MM.1S (cell line): ENCODE measurements at places on chromosomes 5 and 9.

DNA sequence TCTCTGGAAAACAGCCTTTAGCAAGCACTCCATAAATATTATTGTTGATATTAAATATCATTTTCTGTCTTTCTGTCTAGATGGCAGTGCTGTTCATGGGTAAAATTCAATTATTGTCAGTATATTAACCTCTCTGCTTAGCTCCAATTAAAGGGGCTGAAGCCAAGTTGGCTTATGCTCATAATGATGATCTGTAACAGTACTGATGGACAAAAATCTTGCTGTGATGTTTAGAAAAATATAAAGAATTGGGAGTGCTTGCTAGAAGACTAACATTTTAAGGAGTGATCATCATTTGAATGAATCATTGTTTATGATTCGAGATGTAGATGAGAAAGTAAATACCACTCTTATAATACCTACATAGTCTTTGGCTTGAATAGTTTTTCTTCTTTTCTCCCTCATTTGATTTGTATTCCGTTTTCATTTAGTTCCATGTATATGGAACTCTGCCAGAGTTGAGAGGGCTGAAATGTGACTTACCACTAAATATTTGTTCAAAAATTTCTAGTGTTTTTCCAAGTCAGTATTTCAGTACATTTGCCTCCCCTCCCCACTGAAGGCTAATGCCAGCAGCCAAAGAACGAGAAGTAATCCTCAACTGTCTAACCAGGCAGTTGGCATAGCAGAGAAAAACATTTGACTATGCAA, 538.3 kb downstream of the CSNK1G3 start:
- DNase-seq: no peak

DNA sequence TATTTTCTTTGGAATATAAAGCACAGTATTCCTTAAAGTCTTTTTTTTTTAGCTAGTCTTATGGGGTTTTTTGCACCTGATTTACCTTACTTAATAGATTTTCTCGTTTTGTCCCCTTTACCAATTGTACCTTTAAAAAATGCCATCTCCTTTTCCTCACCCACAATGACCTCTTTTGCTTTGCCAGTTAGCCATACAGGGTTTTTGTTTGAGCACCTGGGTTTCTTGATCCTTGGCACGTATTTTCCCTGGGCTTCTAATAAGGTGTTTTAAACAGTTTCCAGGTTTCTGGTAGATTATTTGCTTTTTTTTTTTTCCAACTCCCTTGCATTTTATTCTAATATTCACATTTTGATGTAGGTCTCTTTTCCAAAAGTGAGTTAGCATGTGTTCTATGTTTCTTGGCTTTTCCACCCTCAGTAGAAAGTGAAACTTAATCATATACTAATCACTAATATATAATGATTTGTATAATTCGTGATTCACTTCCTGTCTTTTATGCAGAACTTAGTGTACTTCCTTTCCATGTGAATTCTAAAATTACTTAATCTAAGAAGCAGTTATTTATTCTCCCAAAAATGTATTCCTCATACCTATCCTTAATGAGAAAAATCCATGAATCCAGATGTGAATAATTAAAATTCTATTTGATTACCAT, 673.9 kb upstream of the RGMB start:
- DNase-seq: no peak

DNA sequence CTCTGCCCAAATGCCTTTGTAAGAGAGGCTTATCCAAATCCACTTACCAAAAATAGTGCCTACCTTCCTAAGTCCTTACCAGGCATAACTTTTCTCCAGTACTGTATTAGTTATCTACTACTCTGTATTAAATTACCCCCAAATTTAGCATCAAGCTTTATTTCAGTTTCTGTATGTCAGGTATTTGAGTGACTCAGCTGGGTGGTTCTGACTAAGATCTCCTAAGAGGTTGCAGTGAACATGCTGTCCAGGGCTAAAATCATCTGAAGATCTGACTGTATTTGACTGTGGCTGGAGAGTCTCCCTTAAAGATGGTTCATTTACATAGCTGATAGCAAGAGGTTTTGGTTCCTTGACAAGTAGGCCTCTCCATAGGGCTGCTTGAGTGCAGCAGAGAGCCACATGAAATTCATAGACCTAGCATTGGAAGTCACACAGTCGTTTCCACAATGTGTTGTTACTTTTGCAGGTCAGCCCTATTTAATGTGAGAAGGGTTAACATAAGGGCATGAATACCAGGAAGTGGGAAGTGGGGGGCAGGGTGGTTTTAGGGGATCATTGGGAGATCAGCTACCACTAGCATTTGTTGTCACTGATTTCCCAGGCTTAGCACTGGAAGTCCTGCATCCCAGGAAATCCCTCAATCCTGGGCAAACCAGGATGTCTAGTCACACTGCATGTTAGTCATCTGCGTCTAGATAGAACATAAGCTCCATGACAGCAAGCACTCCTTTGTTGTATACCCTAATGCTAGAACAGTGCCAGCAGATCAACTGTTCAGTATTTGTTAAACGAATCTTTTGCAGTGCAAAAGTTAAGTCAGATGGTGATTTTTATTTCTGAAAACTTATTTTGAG, 2.0 kb upstream of the ZNF622 start:
- peak; percentile 28 for DNase-seq

DNA sequence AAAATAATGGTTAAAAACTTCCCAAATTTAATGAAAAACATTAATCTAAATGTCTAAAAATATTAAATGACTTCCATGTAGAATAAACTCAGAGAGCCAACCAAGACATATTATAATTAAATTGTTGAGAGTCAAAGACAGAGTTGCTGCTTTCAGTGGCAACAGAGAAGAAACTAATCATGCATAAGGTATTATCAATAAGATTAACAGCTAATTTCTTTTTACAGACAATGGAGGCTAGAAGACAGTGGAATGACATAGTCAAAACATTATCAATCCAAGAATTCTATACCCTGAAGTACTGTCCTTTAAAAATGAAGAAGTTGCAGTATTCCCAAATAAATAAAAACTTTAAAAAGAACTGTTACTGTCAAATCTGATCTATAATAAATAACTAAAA, 268.7 kb downstream of the IRX2 start:
- no peak for DNase-seq

- DNase-seq: no peak
Measured at GRCh38 chr5:124634741-124635323, 111.6 kb downstream of the ZNF608 start.

GRCh38 chr5:91794455-91794854, 411.3 kb upstream of the ARRDC3 start:
- no peak for DNase-seq

- no peak for DNase-seq
Measured at GRCh38 chr5:173875189-173875588, 13.0 kb upstream of the CPEB4 start.

GRCh38 chr5:142472306-142472951, 147.6 kb upstream of the SPRY4 start:
- DNase-seq: no peak

GRCh38 chr5:32174011-32174870, at the start of gene GOLPH3:
Gene GOLPH3, minus strand, starts transcription at chr5:32174319. Its CDS starts 285 bp downstream, at chr5:32174034.
- DNase-seq: peak; percentile 93

DNA sequence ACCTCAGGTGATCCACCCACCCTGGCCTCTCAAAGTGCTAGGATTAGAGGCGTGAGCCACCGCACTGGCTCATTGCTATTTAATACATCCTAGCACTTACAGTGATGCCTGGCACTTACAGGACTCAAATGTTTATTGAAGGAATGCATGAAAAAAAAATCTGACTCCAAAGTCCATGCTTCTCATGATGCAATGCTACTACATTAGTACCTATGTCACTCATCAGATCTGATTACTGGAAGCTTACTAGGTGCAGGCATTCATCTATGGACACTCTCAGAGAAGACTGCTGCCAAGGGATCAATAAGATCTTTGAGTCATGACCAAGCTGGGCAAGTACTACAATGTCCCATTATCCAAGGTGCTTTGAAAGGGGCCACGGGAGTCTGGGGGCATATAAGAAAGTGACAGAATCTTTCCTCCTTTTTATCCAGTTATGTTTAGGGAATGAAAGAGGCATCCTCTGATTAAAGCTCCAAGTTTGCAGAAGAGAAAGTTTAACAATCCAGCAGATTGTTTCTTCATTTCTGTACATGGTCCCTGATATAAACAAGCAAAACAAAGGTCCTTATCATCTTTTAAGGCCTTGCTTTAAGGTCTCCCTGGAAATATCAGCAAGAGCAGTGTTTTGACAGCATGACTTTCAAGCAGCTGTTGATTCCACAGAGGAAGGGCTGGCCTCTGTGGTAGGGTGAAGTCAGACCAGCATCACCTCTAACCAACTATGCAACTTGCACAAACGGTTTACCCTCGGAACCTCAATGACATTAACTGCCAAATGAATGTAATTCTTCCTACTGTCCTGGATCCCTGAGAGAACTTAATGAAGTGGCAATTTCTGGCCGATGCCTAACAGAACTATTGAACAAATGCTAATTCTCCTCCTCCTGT, 35.9 kb downstream of the ARPC5L start:
- no peak for DNase-seq
